ENCODE measurements at places on chromosomes 2 and 18.

- H3K27ac ChIP-seq: no peak overlapping the region
- H3K36me3 ChIP-seq: peaks cover 4% of the 10 kb centered on the region
- H3K27me3 ChIP-seq: no peaks in the 10 kb centered on the region
- H3K4me3 ChIP-seq: no peak overlapping the region
- peaks cover 7% of the 10 kb centered on the region for H3K4me1 ChIP-seq
- no peak for DNase-seq
Measured at GRCh38 chr2:105362862-105363591, 25.7 kb downstream of the C2orf49 start.

DNA sequence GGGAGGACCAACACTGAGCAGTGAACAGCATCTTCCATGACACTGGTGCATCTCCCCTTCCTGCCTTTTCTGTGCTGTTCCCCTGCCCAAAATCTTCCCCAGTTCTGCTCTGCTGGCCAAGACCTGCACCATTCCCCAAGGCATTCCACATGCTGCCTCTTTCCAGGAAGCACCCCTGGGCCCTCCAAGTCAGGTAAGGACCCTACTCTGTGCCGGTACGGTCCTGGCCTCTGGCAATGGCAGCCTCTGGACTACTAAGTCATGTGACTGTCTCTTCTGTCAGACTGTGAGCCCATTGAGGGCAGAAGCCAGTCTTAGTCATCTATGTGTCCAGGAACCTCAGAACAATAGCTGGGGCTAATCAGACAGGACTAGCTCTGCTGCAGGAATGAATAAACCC is 282.0 kb downstream of the MYCN start:
- H3K27ac ChIP-seq: no peak overlapping the region
- H3K4me1 ChIP-seq: peaks cover 31% of the 10 kb centered on the region
- no peak for DNase-seq
- H3K27me3 ChIP-seq: no peaks in the 10 kb centered on the region

GRCh38 chr2:190136825-190137224 is 74.3 kb upstream of the MSTN start:
- no peaks in the 10 kb centered on the region for H3K36me3 ChIP-seq
- no peak overlapping the region for H3K27ac ChIP-seq
- DNase-seq: no peak

DNA sequence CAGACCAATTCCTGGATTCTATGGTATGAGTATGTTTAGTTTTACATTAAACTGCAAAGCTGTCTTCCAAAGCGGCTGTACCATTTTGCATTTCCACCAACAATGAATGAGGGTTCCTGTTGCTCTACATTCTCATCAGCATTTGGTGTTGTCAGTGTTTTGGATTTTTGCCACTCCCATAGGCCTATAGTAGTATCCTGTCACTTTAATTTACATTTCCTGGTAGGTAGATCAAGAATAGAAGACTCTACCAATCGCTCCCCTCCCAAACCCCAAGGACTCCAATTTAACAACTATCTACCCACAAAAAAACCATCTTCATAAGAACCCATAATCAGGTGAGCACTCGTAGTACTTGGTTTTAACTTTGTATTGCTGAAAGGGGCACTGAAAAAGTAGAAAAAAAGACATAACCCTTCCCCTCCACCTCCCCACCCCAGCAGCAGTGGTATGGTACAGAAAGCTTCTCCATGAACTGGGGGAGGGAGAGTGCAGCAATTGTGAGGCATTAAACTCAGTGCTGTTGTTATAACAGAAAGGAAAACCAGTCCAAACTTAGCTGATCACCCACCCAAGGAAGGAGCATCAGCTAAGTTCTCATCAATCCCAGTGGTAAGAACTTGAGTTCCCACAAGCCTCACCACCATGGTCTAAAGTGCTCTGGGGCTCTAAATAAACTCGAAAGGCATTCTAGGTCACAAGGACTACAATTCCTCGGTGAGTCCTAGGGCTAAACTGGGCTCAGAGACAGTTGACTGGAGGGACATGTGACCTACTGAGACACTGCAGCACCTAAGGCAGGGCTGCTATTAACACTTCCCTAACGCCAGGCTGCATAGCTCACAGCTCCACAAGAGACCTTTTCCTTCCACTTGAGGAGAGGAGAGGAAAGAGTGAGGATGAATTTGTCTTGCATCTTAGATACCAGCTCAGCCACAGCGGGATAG is 35.5 kb upstream of the CYTIP start:
- no peak for DNase-seq
- no peak overlapping the region for H3K4me3 ChIP-seq
- no peak overlapping the region for H3K27ac ChIP-seq
- H3K27me3 ChIP-seq: no peaks in the 10 kb centered on the region
- no peaks in the 10 kb centered on the region for H3K36me3 ChIP-seq

DNA sequence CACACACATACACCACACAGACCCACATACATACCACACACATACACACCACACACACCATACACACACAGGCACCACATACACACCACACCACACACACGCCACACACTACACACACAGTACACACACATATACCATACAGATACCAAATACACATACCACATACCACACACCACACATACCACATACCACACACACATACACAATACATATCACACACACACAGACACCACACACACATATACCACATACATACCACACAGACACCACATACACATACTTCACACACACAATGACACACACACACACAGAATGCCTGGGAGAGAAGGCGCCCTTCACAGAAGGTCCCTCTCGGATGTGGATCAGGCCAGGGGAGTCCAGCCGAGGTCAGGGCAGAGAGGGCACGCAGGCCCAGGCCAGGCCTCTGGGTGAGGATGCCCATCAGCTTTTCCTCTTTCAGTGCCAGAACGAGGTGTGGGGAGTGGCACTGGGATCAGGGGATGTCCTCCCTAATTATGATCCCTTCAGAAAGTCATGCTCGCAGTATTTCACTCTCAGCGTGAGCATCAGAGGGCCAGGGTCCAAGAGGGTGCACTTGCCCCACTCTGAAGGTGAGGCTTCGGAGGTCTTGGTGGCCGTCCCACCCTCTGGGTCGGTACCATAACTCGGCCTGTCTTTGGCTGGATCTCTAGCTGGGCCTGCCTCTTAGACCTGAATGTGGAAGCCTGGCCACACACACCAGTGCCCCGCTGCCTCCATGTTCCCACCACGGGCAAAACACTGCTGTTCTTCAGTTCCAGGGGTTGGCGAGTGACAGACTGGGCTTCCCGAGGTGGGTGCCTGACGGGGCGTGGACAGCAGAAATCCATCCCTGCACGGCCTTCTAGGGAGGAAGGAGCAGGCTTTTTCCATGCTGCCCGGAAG is 70.6 kb upstream of the ODC1 start:
- H3K27me3 ChIP-seq: no peaks in the 10 kb centered on the region
- no peak overlapping the region for H3K27ac ChIP-seq
- no peak overlapping the region for H3K4me3 ChIP-seq
- no peak for DNase-seq
- no peaks in the 10 kb centered on the region for H3K36me3 ChIP-seq

DNA sequence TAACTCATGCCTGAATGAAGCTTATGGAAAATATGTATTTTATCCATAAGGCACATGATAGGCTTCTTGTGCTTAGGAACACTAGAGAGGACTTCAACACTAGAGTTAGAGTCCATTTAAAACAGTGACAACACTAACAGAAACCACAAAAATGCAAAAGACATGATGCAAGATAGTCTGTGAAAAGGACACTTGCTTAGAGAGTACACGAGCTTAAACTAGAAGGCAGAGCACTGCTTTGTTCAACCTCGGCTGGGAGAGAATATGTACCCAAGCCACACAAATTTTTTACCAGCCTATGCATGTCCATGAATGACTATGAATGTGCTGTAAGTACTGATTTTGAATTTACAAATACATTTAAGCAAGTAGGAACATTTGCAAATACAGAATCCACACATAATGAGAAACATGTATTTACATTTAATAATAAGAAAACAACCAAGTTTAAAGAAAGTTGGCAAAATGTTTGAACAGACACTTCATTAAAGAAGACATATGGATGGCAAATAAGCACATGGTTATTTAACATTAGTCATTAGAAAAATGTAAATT is 130.6 kb downstream of the SPOPL start:
- no peak overlapping the region for H3K27ac ChIP-seq
- no peaks in the 10 kb centered on the region for H3K36me3 ChIP-seq
- DNase-seq: no peak
- H3K4me1 ChIP-seq: no peaks in the 10 kb centered on the region
- H3K4me3 ChIP-seq: no peak overlapping the region
